ENCODE measurements at places on chromosomes 7 and 10.

DNA sequence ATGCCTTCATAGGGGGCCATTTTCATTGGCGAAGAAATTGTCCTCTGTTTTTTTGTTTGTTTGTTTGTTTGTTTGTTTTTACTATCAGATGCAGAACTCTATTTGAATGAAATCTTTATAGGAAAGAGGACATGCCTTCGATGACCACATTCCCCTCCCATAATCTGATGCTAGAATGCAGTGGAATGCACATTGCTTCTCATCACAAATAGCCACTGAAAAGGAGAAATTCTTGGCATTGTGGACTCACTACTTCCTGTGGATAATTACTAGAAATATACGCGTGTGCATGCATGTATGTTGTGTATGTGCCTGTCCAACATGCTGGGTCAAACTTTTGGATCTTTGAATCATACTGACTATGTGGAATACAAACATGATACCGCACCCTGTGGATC lies 70.5 kb upstream of the SFMBT2 start:
- DNase-seq: peak; percentile 60

GRCh38 chr10:99396471-99396870 lies 34.0 kb downstream of the GOT1 start:
- no peak for DNase-seq

GRCh38 chr10:33459602-33460001 lies 125.1 kb upstream of the NRP1 start:
- DNase-seq: peak; percentile 67

GRCh38 chr7:13990319-13990983 lies 985 bp upstream of the ETV1 start:
- peak; percentile 66 for DNase-seq

DNA sequence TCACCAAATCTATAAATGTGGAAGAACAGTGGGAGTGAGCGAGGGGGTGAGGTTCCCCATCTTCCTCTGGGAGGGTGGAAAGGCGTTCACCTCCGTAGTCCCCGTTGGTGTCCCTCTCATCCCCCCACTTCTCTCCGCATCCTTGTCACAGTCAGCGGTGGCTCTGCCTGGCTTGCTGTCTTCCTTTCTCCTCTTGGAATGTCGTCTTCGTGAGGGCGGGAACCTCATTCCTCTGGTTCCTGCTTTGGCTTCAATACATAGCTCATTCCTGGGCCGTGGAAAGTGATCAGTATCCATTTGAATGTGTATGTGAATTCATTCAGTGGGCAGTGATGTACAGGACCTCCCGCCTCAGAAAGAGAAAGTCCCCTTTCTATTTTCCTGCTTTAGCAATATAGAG lies 289.4 kb downstream of the CAMK1D start:
- no peak for DNase-seq

Measured in astrocyte of the hippocampus (primary cell).